ENCODE measurements at places on chromosomes 6 and 20. TPM values are rescaled to one million over a fixed set of nuclear protein-coding genes. Genes with fewer than 3 reads are reported as not detected.

ADGRF4 gene
- 18.7 TPM for total RNA-seq

EEF1E1 gene
- total RNA-seq, result 59.5 TPM

ERVFRD-1 gene
- total RNA-seq, result not detected

CNR1 gene
- total RNA-seq, result 2.4 TPM

PLCB4 gene
- total RNA-seq, result 14.7 TPM

GRIK2 gene
- 0.46 TPM for total RNA-seq

BTN1A1 gene
- not detected for total RNA-seq

SOBP gene
- 0.60 TPM for total RNA-seq

TMC2 gene
- total RNA-seq, result not detected

BFSP1 gene
- 3.8 TPM for total RNA-seq

SNAP25 gene
- 18.4 TPM for total RNA-seq

FOXA2 gene
- 19.2 TPM for total RNA-seq

OR12D3 gene
- total RNA-seq, result not detected

FAM209B gene
- total RNA-seq, result 0.33 TPM

KCNK5 gene
- total RNA-seq, result 1.3 TPM

SLC44A4 gene
- not detected for total RNA-seq

PERP gene
- 75.0 TPM for total RNA-seq

KCNS1 gene
- not detected for total RNA-seq

POPDC3 gene
- 21.1 TPM for total RNA-seq

C20orf202 gene
- total RNA-seq, result not detected

GLP1R gene
- total RNA-seq, result not detected

GPR31 gene
- total RNA-seq, result not detected

PGC gene
- 0.09 TPM for total RNA-seq

NOTCH4 gene
- total RNA-seq, result 0.95 TPM

HLA-DOA gene
- not detected for total RNA-seq

ZNF165 gene
- 0.94 TPM for total RNA-seq

USP49 gene
- total RNA-seq, result 1.0 TPM

SLC22A16 gene
- not detected for total RNA-seq

HBS1L gene
- 25.7 TPM for total RNA-seq

RNF39 gene
- total RNA-seq, result 0.05 TPM

SSTR4 gene
- total RNA-seq, result 0.86 TPM

Measured in A549 treated with AZD2906 at 1 μM for 4 hours (cell line).